Activated CD4-positive, alpha-beta memory T cell treated with anti-CD3 and anti-CD28 coated beads for 36 hours (primary cell): ENCODE measurements at places on chromosomes 11 and 22.

- DNase-seq, result peak; percentile 41
These were observed 569 bp downstream of the FAM76B start for GRCh38 chr11:95788921-95789505.

- DNase-seq, result no peak
These were observed 32.8 kb downstream of the PIWIL3 start for GRCh38 chr22:24741769-24742168.

DNA sequence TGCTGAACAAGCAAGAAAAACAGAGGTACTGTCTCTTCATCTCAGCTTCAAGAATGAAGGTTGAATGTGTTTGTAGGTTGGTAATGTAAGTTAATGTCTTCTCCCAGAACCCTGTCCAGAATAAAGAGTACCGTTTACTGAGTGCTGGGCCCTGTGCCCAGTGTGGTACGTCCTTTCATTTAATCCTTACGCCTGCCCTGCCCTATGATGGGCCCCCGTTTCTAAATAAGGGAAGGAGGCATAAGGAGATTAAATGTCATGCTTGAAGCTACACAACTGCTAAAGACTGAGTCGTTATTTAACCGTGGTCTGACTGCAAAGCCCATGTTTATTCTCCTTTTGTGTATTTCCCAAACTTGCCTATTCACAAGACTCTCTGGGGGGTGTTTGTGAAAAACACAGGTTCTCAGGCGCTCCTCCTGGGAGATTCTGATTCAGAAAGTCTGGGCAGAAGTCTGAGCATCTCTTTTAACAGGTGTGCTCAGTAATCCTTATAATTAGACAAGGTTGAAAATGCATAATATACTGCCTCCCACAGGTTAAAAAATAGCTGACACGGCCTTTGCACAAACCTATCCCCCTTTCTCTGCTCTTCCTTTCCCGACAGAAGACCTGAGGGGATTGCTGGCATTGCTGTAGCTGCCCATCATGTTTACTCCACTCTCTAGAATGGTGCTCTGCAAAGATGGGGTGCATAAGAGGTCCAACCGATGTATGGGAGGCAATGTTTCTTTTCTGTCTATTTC lies 56.3 kb upstream of the ZBTB44 start:
- no peak for DNase-seq

GRCh38 chr22:28094771-28095170 lies 175.7 kb upstream of the PITPNB start:
- no peak for DNase-seq

DNA sequence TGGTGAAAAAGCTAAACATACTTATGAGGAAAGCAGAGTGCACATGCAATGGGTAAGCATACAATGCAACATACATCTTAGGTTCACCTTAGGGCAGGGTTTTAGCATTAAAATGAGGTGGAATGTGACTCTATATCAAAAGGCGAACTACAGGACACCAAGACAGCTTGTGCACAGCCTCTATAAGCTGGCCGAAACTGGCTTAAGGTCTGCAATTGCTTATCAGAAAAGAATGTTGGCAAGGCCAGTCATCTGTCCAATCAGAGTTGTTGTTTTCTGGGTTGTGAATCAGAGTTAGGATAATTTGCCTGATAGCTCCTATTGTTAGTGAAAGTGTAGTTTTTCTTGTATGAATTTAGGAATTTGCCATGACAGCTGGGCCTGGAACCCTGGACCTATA lies 76.5 kb downstream of the LRRC4C start:
- no peak for DNase-seq

GRCh38 chr11:69559181-69559580 lies 77.7 kb downstream of the LINC01488 start:
- no peak for DNase-seq

DNA sequence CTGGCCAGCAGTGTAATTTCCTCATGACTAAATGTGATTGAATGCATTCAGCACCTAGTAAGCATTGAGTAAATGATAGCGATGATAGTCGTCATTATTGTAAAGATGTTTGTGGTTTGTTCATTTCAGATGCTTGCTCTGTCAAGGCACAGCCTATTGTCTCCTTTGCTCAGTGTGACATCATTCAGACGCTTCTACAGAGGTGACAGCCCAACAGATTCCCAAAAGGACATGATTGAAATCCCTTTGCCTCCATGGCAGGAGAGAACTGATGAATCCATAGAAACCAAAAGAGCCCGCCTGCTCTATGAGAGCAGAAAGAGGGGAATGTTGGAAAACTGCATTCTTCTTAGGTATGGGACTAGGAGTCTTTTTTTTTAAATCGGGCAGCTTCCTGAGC lies 7.6 kb downstream of the SDHAF2 start:
- no peak for DNase-seq

DNA sequence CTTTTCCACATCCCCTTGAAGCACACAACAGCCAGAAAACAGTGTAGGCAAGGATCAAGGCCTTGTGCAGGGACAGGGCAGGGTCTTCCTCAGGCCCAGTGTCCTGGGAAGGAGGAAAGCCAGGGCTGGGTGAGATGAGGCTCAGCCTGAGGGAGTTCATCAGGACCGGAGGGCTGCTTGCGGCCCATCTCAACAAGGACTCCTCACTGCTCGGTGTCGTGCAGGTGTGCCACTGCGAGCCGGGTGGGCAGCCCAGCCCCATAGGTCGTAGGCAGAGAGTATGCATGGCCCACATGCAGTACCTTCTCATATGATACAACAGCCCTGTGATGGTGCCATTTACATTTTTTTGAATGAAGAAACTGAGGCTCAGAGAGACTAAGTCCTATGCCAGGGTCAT lies 12.9 kb downstream of the SHISA8 start:
- no peak for DNase-seq
